ENCODE measurements at places on chromosomes 16 and 17.

DNA sequence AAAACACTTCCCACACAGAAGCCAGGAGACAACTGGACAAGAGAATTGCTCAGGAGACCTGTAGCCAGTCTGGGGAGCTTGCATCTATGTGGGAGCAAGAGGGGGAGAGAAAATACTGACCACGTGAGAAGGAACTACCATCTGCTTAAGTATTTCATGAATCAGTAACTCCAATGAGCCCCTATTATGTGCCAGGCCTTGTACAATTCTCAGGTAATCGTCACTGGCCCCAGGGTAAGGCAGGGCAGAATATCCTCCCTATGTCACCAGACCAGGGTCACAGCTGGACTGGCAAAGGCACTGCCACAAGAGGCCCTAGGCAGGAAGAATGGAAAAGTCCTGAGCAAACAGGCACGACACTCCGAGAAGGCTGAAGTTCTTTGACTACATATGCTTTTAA, 25.9 kb downstream of the USP7 start:
- H3K27me3 ChIP-seq, result no peaks in the 10 kb centered on the region
- H3K4me3 ChIP-seq, result no peak overlapping the region
- DNase-seq, result no peak
- no peaks in the 10 kb centered on the region for H3K4me1 ChIP-seq
- no peak overlapping the region for H3K27ac ChIP-seq

DNA sequence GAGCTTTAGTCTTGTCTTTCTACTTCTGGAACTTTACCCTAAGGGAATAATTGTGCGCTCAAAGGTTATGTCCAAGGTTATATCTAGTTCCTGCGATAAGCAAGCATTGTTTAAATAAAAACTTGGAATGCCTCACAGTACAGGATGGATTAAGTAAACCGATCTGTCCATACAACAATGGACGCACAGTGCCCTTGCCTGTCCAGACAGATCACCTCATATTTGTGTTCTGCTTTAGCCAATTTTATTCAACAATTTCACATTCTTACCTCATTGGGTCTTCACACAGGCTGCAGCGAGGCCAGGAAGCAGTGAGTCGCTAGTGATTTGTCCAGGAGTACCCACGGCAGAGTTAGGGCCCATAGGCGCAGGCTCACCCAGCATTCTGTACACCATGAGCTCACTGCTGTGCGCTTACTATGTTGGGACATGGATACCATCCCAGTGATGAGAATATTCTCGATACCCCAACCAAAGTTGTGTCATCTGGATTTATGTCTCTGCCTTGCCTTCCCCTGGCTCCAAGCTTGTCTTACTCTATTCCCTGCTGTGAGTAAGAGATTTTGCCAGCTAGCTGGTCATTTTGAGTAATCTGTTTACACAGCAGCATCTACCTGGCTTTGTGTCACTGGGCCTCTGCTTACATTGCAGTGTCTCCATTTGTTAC, 39.8 kb downstream of the USP43 start:
- H3K36me3 ChIP-seq, result no peaks in the 10 kb centered on the region
- no peak overlapping the region for H3K27ac ChIP-seq
- no peaks in the 10 kb centered on the region for H3K27me3 ChIP-seq
- no peak for DNase-seq
- no peak overlapping the region for H3K4me3 ChIP-seq

GRCh38 chr16:86831366-86831765, 253.0 kb downstream of the FOXL1 start:
- H3K4me1 ChIP-seq, result peaks cover 17% of the 10 kb centered on the region
- H3K27ac ChIP-seq, result no peak overlapping the region
- no peak overlapping the region for H3K4me3 ChIP-seq
- DNase-seq, result no peak
- peaks cover 5% of the 10 kb centered on the region for H3K27me3 ChIP-seq

- peak; percentile 66 for DNase-seq
- no peaks in the 10 kb centered on the region for H3K27me3 ChIP-seq
- H3K36me3 ChIP-seq, result no peaks in the 10 kb centered on the region
Observed at GRCh38 chr17:41678907-41679739, 9.6 kb upstream of the EIF1 start.

GRCh38 chr17:17682293-17682736, 1.1 kb downstream of the RAI1 start:
- no peaks in the 10 kb centered on the region for H3K36me3 ChIP-seq
- peak overlapping the region; percentile 78 for H3K4me3 ChIP-seq
- H3K27ac ChIP-seq, result peak overlapping the region; percentile 90
- peak; percentile 62 for DNase-seq

- no peak overlapping the region for H3K27ac ChIP-seq
- H3K4me3 ChIP-seq, result no peak overlapping the region
- no peak for DNase-seq
- H3K27me3 ChIP-seq, result no peaks in the 10 kb centered on the region
- no peaks in the 10 kb centered on the region for H3K36me3 ChIP-seq
Observed at GRCh38 chr16:61007694-61008093, 1028.5 kb downstream of the CDH8 start.

- DNase-seq, result peak; percentile 35
- peak within 1 kb of the TSS; percentile 91 for H3K4me3 ChIP-seq
- peaks cover 39% of the 10 kb centered on the region for H3K4me1 ChIP-seq
- H3K36me3 ChIP-seq, result no peaks in the 10 kb centered on the region
- no peaks in the 10 kb centered on the region for H3K27me3 ChIP-seq
Observed at GRCh38 chr16:53502331-53503269, at the start of gene AKTIP. AKTIP (minus strand) TSS chr16:53503209; CDS start chr16:53500259, 2,950 bp downstream.

- H3K4me3 ChIP-seq, result peak overlapping the region; percentile 31
- H3K36me3 ChIP-seq, result no peaks in the 10 kb centered on the region
- H3K4me1 ChIP-seq, result peaks cover 13% of the 10 kb centered on the region
Observed at GRCh38 chr17:75088465-75089417, 987 bp downstream of the SLC16A5 start.

GRCh38 chr16:74073456-74073855, 223.2 kb upstream of the PSMD7 start:
- peaks cover 7% of the 10 kb centered on the region for H3K4me1 ChIP-seq
- H3K27me3 ChIP-seq, result no peaks in the 10 kb centered on the region
- no peak overlapping the region for H3K27ac ChIP-seq
- no peak for DNase-seq
- no peaks in the 10 kb centered on the region for H3K36me3 ChIP-seq

DNA sequence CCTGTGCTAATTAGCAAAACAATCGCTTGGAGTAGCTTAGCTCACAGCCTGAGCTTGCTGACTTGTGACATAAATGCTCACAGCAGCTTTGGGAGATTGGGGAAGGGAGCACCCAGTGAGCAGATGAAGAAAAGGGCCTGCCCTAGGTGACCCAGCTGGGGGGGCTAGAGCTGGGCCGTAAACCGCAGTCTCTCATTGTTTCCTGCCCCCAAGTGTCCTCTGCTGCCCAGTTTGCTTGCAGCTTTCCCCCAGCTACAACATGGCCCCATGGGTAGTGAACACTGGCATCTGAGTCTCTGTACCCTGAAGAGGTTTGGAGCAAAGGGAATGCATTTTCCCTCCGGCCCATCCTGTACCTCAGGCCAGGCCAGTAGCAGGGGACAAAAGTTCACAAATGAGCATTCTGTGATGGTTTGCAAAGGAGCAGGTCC, 349.4 kb downstream of the SLC39A11 start:
- no peaks in the 10 kb centered on the region for H3K36me3 ChIP-seq
- H3K4me3 ChIP-seq, result no peak overlapping the region
- no peak overlapping the region for H3K27ac ChIP-seq
- H3K27me3 ChIP-seq, result no peaks in the 10 kb centered on the region
- no peak for DNase-seq

GRCh38 chr16:89324056-89325010, 106.8 kb downstream of the ZNF778 start:
- no peaks in the 10 kb centered on the region for H3K36me3 ChIP-seq
- no peaks in the 10 kb centered on the region for H3K27me3 ChIP-seq
- H3K4me3 ChIP-seq, result no peak overlapping the region
- H3K4me1 ChIP-seq, result peaks cover 71% of the 10 kb centered on the region
- H3K27ac ChIP-seq, result peak overlapping the region; percentile 95

DNA sequence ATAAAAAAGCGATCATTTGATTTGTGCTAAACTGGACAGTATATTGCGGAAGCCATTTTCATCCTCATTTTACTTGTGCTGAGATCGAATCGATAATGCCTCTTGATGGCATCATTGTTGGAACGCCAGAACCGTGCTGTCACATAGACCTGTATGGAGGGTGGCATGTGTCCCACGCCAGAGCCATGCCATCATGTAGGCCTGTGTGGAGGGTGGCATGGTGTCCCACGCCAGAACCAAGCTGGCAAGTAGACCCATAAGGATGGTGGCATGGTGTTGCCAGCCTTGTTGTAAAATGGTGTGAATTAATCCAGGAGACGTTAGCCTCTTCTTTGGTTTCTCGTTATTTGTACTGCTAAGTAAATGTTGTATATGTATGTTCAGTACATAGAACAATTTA, 222.7 kb upstream of the CHMP6 start:
- no peak overlapping the region for H3K27ac ChIP-seq
- no peaks in the 10 kb centered on the region for H3K36me3 ChIP-seq
- no peak for DNase-seq

GRCh38 chr17:75549246-75550138, 24.0 kb downstream of the LLGL2 start:
- peak overlapping the region; percentile 88 for H3K27ac ChIP-seq
- no peaks in the 10 kb centered on the region for H3K36me3 ChIP-seq
- peaks cover 30% of the 10 kb centered on the region for H3K4me1 ChIP-seq
- no peaks in the 10 kb centered on the region for H3K27me3 ChIP-seq
- H3K4me3 ChIP-seq, result no peak overlapping the region

- H3K36me3 ChIP-seq, result peaks cover 9% of the 10 kb centered on the region
- H3K4me3 ChIP-seq, result no peak overlapping the region
- peak; percentile 58 for DNase-seq
- H3K27me3 ChIP-seq, result no peaks in the 10 kb centered on the region
- H3K4me1 ChIP-seq, result peaks cover 14% of the 10 kb centered on the region
- no peak overlapping the region for H3K27ac ChIP-seq
Observed at GRCh38 chr16:1823821-1824220, 2.8 kb downstream of the HAGH start.

DNA sequence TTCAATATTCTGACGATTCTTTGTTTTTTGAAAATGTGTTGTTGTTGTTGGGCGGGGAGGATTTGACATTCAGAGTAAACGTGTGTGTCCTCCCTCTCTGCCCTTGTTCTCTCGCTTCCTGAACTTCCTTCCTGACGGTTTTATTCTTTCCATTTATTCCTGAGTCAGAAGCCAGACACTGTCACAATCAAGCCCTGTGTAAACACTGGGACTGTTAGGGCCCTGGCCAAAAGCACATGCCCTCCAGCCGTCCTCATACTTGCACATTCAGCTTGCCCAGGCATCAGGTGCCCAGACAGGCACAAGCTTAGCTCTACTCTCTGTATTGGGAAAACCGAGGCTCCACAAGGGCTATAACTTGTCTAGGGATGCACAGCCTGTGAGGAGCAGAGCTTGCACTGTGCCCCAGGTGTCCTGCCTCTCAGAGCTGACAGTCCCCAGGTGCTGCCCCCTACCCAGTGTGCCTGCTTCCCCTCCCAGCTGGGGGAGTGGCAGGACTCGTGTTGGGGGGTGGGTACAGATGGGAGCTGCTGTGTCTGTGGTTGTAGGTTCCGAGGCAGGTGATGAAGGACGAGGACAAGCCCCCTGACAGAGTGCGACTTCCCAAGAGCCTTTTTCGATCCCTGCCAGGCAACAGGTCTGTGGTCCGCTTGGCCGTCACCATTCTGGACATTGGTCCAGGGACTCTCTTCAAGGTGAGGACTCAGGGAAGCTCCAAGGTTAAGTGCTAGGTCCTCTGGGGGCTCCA, 9.7 kb downstream of the ADGRG3 start:
- no peaks in the 10 kb centered on the region for H3K36me3 ChIP-seq
- no peak overlapping the region for H3K4me3 ChIP-seq
- H3K27me3 ChIP-seq, result no peaks in the 10 kb centered on the region
- peak overlapping the region; percentile 8 for H3K27ac ChIP-seq

- no peaks in the 10 kb centered on the region for H3K27me3 ChIP-seq
- H3K36me3 ChIP-seq, result no peaks in the 10 kb centered on the region
- peaks cover 8% of the 10 kb centered on the region for H3K4me1 ChIP-seq
- no peak overlapping the region for H3K4me3 ChIP-seq
- peak overlapping the region; percentile 7 for H3K27ac ChIP-seq
- DNase-seq, result no peak
Observed at GRCh38 chr17:12591021-12591735, 74.5 kb upstream of the MYOCD start.

- no peaks in the 10 kb centered on the region for H3K27me3 ChIP-seq
- no peak overlapping the region for H3K4me3 ChIP-seq
- no peaks in the 10 kb centered on the region for H3K36me3 ChIP-seq
- H3K4me1 ChIP-seq, result peaks cover 5% of the 10 kb centered on the region
- H3K27ac ChIP-seq, result no peak overlapping the region
Observed at GRCh38 chr16:13961099-13961811, 41.3 kb downstream of the ERCC4 start.

DNA sequence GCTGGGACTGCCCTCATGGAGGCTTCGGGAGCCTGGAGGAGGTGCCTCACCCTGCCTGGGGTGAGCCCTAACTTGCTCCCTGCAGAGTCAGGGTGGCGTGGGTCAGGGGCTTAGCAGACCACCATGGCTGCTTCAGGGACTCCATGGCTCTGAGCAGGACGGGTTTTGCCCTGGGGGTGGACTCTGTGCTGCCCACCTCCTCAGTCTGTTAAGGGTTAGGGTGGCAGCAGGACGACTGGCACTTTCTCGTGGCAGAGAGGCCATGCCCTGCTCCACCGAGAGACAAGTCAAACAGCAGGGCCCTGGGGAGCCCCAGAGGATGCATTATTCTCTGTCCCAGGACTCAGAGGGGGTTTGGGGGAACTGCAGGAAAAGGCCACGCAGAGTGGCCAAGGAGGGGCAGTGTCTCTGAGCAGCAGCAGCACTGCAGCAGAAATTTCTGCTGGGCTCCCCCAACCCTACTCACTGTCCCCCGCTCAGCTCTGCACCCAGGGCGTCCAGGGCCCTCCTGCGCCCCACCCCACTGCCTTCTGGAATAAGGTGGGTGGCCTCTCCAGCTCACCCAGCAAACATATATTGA, 1.8 kb upstream of the PRSS22 start:
- H3K27ac ChIP-seq, result no peak overlapping the region
- H3K4me3 ChIP-seq, result no peak overlapping the region
- no peak for DNase-seq
- no peaks in the 10 kb centered on the region for H3K36me3 ChIP-seq
- H3K27me3 ChIP-seq, result peaks cover 47% of the 10 kb centered on the region
- H3K4me1 ChIP-seq, result no peaks in the 10 kb centered on the region

- H3K27ac ChIP-seq, result peak overlapping the region; percentile 100
- H3K4me1 ChIP-seq, result peaks cover 47% of the 10 kb centered on the region
- H3K27me3 ChIP-seq, result no peaks in the 10 kb centered on the region
- H3K36me3 ChIP-seq, result no peaks in the 10 kb centered on the region
Observed at GRCh38 chr17:47203984-47204721, 5.0 kb upstream of the MYL4 start.

DNA sequence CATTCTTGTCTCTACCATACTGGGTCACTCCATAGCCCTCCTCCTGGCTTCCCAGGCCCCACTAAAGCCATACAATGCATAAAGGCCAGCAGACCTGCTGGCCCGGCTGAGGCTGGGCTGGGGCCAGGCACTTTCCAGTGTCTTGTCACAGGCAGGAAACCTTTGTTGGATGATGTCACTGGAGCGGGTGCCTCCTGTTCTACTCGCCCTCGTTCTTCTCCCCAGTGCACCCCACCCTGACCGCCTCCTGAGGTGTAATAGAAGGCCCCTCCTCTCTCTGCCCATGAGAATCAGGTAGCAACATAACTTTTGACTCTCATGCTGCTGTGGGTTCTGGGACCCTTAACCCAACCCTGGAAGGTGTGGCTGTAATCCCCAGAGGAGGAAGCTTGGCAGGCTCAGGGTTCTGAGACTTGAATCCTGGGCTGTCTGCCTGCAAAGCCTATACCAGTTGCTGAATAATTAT, 54.2 kb upstream of the IL34 start:
- H3K27me3 ChIP-seq, result no peaks in the 10 kb centered on the region
- H3K4me1 ChIP-seq, result no peaks in the 10 kb centered on the region
- DNase-seq, result no peak
- H3K4me3 ChIP-seq, result no peak overlapping the region

Data from cardiac muscle cell (in vitro differentiated cells and primary cell).